ENCODE measurements at places on chromosomes 11 and 22.

DNA sequence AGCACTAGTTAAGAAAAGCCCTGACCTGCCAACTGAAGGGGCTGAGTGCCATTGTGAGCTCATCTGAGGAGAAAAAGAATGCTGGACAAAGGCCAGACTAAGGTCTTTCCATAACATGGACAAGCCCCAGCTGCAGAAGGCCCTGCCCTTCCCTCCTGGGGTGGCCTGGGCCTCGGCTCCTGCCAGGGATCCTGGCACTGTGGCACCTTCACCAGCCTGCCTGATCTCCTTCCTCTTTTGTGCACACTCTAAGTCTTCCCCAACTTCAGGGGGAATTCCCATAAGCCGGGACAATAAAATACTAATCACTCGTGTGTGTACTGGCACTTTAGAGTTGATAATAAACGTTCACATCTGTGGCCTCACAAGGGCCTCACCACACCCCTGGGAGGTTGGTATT, 9.9 kb downstream of the TMPRSS13 start:
- DNase-seq, result no peak

GRCh38 chr22:46115388-46115678, 35.0 kb upstream of the PPARA start:
- no peak for DNase-seq

- DNase-seq, result no peak
Measured at GRCh38 chr22:42623301-42623751, 8.6 kb upstream of the POLDIP3 start.

- DNase-seq, result no peak
Measured at GRCh38 chr11:111269146-111269868, 23.8 kb downstream of the POU2AF2 start.

Data from kidney glomerular epithelial cell (primary cell).